Gastrocnemius medialis (tissue), 4 donors: ENCODE measurements at places on chromosomes 2 and 18. TPM values are rescaled to one million over a fixed set of nuclear protein-coding genes. Genes with fewer than 3 reads are reported as not detected.

TMEM17 gene
- total RNA-seq, result 1.8 TPM

PTPRN gene
- not detected for total RNA-seq

DCDC2C gene
- not detected for total RNA-seq

CRYGC gene
- total RNA-seq, result not detected

KLHL29 gene
- 4.3 TPM for total RNA-seq

L3MBTL4 gene
- 0.81 TPM for total RNA-seq

DUSP11 gene
- total RNA-seq, result 13.6 TPM

HOXD8 gene
- total RNA-seq, result 4.0 TPM
